ENCODE measurements at places on chromosomes 4 and X.

DNA sequence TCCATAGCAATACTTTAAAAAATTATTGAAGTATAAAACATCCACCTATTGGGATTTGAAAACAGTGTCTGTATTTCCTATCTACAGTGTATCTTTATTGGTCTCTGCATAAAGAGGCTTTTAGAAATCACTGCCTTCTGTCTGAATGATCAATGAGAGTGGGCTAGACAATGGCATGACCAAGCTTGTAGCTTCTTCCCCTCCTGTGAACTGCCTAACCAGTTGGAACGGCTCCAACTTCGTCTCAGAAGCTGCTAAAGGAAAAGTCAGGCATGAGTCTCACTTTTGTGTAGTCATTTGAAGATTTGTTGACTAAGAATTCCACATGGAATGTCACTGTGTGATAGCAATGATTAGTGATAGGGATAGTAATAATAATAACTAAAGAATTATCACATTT is 64.2 kb downstream of the INTS12 start:
- DNase-seq, result no peak

GRCh38 chrX:134636851-134637250 is 21.4 kb downstream of the PLAC1 start:
- DNase-seq, result no peak

- no peak for DNase-seq
Measured at GRCh38 chr4:147463065-147463464, 17.8 kb upstream of the EDNRA start.

GRCh38 chr4:118033148-118034052 is 886 bp upstream of the NDST3 start:
- DNase-seq, result no peak

- DNase-seq, result no peak
Measured at GRCh38 chr4:119731778-119732177, 103.2 kb upstream of the PDE5A start.

DNA sequence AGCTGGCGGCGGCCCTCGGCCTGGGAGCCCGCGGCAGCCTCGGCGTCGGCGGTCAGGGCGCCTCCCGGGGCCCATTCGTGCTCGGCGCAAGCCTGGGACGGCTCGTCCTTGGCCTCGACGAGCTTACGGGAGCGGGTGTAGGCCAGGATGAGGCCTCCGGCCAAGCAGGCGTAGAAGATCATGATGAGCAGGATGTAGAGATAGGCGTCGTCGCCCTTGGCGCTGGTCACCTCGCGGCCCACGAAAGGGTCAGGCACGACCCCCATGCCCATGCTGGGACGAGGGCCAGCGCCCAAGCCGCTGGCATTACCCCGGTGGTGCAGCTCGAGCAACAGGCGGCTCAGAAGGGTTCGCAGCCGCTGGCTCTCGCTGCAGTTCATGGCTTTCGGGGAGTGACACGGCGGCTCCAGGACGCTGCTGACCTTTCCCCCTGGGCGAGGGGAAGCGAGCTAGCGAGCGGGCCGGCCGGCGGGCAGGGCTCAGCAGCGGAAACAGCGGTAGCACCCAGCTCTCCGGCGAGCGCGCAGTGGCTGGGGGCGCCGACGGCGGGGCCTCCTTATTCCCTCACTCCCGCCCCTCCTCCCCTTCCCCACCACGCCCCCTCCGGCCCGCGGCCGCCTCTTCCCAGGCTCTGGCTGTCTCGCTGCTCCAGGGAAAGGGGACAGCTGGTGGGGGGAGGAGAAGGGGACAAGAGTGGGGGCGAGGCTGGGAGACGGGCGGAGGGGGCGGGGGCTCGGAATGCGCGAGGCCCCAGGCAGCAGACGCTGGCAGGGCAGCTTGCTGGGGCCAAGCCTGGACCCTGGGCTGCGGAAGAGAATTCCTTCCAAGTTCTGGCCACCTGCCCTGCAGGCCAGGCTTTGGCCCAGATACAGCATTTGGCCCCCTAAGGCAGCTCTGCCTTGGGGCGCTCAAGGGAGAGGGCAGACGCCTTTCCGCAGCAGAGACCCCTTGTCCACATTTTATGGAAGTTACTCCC is at the start of gene KCNE5:
Gene KCNE5 (minus strand): TSS at position 532 of the 976 bp plus-strand sequence. CDS start 152 bp downstream, at position 380.
- no peak for DNase-seq

GRCh38 chr4:23962462-23962861 is 72.6 kb upstream of the PPARGC1A start:
- DNase-seq, result no peak

DNA sequence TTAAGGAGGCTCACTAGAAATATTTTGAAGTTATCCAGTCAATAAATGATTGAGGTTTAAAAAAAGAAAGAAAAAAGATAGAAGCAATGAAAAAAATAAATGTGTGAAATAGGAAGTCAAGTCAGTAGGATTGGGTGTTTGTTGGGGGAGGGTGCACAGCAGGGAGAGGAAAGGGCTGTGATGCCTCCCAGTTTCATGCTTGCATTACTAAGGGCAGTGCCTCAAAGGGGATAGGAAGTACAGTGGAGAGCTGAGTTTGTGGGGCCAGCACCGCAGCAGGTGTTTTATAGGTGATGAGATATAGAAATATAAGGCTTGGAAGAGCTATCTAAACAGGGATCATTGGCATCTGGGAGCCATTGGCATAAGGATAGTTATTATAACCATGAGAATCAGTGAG is 919.2 kb downstream of the STIM2 start:
- no peak for DNase-seq

DNA sequence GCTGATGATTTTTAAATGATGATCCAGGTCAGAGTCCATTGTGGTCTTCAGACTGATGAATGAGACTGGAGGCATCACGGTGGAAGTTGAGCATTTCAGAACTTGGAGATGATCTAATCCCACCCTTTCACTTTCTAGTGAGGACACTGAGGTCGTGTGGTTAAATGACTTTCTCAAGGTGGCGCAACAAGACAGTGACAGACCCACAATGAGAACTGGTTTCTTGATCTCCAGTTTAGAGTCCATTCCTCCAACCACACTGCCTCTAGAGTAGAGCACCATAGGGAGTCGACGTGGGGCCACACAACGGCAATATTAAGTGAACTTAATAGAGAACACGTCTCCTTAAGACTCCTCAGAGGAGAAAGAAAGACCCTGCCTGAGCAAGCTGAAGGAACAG is 381.0 kb downstream of the UNC5C start:
- DNase-seq, result no peak

DNA sequence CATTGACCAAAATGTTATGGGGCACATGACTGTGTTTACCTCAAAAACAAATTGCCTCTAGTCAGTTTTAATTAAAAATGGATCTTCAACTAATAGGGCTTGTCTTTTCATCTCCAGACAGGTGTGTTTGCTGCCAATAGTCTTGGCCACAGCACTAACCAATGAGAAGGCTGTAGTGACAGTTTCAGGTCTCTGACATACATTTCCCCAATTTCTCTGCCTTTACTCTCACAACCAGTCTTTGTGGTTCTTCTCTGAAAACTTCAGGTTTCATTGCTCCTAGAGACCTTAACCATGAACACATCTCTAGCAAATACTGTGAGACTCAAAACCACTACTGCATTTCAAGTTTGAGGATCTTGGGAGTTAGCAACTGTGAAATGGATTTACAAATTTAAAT is 3.5 kb upstream of the EDNRA start:
- DNase-seq, result no peak

- DNase-seq, result no peak
Measured at GRCh38 chr4:53605783-53606182, 14.5 kb upstream of the LNX1 start.

- DNase-seq, result no peak
Measured at GRCh38 chrX:40504801-40505605, 75.8 kb upstream of the ATP6AP2 start.

DNA sequence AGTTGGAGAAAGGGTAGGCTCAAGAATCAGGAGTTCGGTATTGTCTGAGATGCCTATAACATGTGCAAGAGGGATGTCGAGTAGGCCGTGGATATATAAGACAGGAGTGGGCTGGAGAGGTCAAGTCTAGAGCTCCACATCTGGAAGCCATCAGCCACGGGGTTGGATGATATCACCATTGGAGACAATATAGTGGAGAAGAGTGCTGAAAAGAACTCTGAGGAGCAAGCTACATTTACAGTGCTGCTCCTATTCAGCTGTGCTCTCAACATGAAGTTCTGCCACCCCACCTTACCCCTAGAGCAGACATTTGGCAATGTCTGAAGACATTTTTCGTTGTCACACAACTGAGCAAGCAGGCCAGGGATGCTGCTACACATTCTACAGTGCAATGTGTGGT is 20.9 kb upstream of the PLAC1 start:
- DNase-seq, result no peak

GRCh38 chr4:92634882-92635281 is 331.1 kb downstream of the GRID2 start:
- DNase-seq, result no peak

GRCh38 chr4:92031825-92032224 is 271.9 kb upstream of the GRID2 start:
- DNase-seq, result no peak

DNA sequence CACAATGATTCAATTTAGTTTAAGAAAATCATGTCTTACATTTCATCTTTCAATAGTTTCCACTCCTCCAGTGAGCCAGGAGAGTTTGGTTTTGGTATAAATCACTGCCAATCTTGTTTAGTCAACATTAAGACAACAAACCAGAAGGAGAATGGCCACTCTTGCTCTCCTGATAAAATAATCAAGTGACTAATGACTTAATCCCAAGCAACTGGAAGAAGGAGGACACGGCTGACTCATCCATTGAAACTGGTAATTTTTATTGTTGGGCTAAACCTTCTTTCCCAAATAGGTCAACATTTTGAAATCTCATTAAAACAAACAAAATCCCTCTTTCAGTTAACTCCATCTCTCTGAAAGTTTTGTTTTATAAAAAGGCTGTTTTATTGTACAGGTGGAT is 230.2 kb downstream of the CLCN4 start:
- no peak for DNase-seq

DNA sequence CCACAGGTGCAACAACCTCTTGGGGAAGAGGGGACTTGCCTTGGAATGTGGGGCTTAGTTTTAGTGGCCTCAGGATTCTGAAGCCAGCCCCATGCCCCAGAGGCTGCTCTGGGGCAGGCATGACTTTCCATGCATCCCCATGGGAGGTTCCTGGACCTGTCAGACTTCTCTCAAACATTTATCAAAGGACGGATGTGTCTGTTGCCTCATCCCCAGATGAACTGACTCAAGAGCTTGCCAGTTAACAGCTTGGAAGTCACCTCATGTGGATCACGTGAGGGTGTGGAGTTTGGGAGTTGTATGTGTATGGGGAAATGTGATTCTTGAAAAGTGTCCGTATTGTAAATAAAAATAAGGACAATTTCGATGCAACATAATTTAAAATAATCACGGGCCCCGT is 341.5 kb downstream of the ARHGAP10 start:
- DNase-seq, result no peak

GRCh38 chr4:7352486-7352885 is 82.2 kb downstream of the PSAPL1 start:
- no peak for DNase-seq

GRCh38 chr4:1626151-1626550 is 58.0 kb downstream of the FAM53A start:
- no peak for DNase-seq

GRCh38 chrX:20265726-20266681 is 705 bp downstream of the RPS6KA3 start:
- no peak for DNase-seq

- no peak for DNase-seq
Measured at GRCh38 chrX:48021026-48021900, 14.5 kb downstream of the SPACA5 start.

DNA sequence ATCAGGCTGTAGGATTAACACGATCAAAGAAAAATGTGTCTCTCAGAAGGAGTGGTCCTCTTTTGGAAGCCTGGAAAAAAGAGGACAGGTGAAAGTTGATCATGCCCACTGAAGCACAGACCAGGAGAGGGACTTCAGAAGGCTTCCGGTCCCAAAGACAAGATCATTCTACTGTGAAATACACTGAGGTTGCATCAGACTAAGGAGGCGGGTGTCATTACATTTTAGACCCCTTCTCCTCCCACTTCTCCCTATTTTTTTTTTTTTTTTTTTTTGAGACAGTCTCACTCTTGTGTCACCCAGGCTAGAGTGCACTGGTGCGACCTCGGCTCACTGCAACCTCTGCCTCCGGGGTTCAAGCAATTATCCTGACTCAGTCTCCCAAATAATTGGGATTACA is 67.5 kb downstream of the RBM47 start:
- no peak for DNase-seq

DNA sequence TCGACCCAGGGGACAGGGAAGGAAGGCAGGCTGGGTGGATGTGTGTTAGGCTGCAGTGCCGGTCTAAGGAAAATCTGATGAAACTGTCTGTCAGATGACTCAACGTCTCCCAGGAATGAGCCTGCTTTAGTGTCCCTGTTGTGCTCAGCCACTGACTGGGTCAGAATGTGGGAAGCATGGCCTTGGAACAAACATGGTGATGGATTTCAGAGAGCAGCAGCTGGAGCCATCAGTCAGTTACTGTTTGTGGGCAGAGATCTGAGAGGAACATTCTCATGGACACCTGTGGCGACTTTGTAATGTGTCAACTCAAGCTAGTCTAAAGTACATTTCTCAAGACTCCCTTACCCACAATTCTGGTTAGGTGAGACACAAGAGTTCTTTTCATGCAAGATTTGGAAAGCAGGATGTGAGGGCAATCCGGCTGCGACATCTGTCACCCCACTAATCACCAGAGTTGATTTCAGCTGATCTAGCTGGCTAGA is 63.2 kb downstream of the ANAPC10 start:
- no peak for DNase-seq

- DNase-seq, result no peak
Measured at GRCh38 chr4:169492436-169493163, 119.8 kb downstream of the NEK1 start.

GRCh38 chr4:80138551-80139538 is 58.5 kb upstream of the PRDM8 start:
- DNase-seq, result no peak

DNA sequence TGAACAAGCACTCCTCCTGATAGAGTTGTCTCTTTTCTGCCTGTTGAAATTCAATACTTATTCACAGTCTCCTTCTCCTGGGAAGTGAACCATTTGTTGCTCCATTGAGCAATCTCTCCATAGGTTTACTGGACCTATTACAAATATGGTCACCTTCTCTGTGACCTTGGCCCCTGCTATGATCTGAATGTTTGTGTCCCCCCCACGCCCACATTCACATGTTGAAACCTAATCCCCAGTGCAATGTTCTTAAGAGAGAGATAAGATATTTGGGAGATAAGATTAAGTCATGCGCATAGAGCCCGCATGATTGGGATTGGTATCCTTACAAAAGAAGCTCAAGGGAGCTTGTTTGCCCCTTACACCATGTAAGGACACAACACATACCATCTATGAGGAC is 54.1 kb upstream of the GABRE start:
- no peak for DNase-seq

DNA sequence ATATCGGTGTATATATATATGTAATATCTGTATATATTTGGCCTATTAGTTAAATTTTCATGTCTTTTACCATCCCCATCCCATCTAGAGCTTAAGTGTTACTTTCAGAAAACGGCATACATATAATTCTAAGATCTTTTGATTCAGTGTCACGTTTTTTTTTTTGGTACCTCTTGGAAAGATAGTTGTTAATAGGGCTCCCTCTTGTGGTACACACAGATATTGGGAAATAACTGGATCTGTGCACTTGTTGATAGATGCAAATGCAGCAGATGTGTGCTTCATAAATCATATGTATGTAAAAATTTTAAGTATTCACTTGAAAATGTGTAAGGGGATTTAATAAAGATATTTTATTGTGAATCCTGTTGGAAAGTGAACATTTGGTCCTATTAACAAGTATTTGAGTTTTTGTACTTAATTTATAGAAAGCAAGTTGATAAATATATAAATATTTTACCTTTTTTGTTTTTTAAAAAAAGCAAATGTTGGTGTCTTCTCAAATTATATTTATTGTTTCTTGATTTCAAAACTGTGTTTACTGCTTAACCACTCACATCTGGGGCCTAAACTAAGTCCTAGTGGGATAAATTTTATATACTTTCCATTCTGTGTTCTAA is 74.7 kb downstream of the PAQR3 start:
- no peak for DNase-seq

All from omental fat pad (tissue), 4 donors.